ENCODE measurements at places on chromosomes 1 and 21. TPM values are rescaled to one million over a fixed set of nuclear protein-coding genes. Genes with fewer than 3 reads are reported as not detected.

The CYP4X1 gene
- not detected for polyA plus RNA-seq

The KIAA1614 gene
- polyA plus RNA-seq: not detected

The SHISAL2A gene
- polyA plus RNA-seq: 17.6 TPM

The CA14 gene
- polyA plus RNA-seq: 0.71 TPM

The ADORA1 gene
- not detected for polyA plus RNA-seq

The NID1 gene
- polyA plus RNA-seq: not detected

All from IgD-negative memory B cell (primary cell).